ENCODE measurements at places on chromosomes 12 and 14.

DNA sequence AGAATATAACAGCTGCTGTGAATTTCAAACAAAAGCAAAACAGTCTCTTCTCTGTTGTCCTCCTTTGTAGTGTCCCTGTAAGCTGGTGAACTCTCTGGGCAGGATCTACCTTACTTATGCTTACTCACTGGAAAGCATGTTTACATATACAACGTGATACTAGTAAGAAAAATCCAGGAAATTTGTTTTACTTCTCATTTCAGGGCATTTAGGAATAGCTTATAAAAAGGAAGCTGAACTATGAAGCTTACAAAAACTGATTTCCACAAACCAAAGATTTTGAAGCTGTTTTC lies 311.0 kb downstream of the NOVA1 start:
- DNase-seq, result no peak

GRCh38 chr14:34507459-34507858 lies 32.0 kb downstream of the EAPP start:
- DNase-seq, result no peak

- no peak for DNase-seq
Measured at GRCh38 chr14:30195941-30196340, 268.3 kb upstream of the PRKD1 start.

GRCh38 chr12:73057428-73057827 lies 785.3 kb downstream of the TRHDE start:
- no peak for DNase-seq

GRCh38 chr12:122226366-122227125 lies 694 bp upstream of the DIABLO start:
- no peak for DNase-seq

- DNase-seq, result no peak
Measured at GRCh38 chr14:69320581-69321365, 60.8 kb downstream of the GALNT16 start.

- no peak for DNase-seq
Measured at GRCh38 chr12:58757422-58757821, 162.9 kb downstream of the LRIG3 start.

- no peak for DNase-seq
Measured at GRCh38 chr12:119835068-119835467, 42.1 kb downstream of the CIT start.

DNA sequence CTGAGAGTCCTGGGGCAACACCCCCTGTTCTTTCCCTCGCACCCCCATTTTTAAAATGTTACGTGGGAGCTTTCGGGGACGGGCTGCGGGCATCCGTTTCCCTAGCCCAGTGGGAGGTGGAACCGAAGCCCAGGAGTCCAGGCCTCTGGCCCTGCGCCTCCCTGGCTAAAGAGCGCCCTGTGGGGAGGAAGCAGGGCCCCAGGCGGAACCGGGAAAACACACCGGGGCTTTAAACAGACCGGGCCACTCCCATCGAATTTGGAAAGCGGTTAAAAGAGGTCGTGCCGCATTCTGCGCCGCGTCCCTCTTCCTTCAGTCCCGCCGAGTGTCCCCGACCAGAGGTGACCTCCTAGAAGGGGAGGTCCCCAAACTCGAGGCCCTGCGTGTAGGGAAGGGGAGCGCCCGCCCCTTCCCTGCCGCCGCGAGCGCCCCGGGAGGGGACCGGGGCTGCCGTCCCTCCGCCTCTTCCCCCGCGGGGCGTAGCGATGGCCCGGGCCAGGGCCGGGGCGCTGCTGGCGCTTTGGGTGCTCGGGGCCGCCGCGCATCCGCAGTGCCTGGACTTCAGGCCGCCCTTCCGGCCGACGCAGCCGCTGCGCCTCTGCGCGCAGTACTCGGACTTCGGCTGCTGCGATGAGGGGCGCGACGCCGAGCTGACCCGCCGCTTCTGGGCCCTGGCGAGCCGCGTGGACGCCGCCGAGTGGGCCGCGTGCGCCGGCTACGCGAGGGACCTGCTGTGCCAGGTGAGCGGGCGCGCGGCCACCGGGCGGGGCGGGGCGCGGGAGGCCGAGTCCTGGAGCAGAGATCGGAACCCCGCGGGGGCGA lies at the start of gene HHIPL1:
HHIPL1 (plus strand) TSS at position 407 of the 822 bp plus-strand sequence; CDS start at position 486, 79 bp downstream.
- no peak for DNase-seq

GRCh38 chr14:100159865-100160533 lies 554 bp upstream of the DEGS2 start:
- no peak for DNase-seq

DNA sequence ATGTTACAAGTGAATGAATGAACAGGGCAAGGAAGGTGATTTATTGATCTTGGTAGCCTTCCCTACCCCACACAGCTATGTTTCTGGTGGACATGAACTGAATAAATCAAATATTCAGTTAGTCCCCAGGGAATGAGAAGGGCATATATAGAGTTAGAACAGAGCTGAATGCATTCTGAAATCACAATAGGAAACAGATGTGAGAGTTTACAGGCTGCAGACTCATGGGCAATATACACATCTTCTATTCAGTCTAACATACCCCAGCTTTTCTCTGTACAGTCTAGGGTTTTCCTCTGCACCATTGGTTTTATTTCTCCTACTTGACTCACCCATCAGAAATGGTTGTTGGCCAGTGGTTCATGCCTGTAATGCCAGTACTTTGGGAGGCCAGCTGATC lies 7.3 kb upstream of the STX2 start:
- no peak for DNase-seq

GRCh38 chr12:47307680-47308399 lies 228.1 kb upstream of the AMIGO2 start:
- DNase-seq, result peak; percentile 30

- no peak for DNase-seq
Measured at GRCh38 chr12:44031472-44032185, 195.7 kb downstream of the TMEM117 start.

GRCh38 chr14:96349286-96350075 lies 13.7 kb downstream of the ATG2B start:
- no peak for DNase-seq

DNA sequence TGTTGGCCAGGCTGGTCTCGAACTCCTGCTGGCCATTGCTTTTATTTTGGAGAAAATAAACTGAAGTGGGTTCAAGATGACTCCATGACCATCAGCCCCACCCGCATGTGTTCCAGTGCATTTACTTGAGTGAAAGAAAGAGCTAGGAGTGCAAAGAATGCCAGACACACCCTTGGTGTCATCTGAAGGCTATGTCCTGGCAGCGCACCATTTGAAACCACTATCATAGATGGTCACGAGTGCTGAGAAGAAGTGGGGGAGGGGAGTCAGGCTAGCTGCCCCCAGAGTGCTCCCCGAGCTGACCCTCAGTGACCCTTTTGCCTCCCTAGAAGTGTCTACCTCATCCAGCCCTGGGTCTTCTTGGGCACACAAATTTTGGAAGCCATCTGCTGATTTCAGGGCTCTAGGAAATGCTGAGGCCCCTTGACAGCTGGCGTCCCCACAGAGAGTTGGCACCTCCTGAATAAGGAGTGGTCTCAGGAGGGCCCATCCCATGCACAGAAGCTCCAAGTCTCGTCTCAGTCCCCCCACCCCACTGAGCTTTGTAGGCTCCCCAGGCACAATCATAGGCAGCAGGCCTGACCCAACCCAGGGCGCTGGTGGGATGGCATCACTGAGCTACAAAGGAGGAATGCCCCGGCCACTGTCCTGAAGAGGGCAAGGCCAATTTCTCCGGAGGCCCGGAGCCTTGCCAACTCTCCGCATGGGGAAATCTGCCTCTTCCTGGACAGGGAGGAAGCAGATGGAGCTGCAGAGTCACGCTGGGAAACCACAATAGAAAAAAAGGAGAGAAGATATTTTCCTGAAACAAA lies 28.0 kb downstream of the PXN start:
- DNase-seq, result no peak

- no peak for DNase-seq
Measured at GRCh38 chr12:51389302-51389999, 1.8 kb downstream of the GALNT6 start.

DNA sequence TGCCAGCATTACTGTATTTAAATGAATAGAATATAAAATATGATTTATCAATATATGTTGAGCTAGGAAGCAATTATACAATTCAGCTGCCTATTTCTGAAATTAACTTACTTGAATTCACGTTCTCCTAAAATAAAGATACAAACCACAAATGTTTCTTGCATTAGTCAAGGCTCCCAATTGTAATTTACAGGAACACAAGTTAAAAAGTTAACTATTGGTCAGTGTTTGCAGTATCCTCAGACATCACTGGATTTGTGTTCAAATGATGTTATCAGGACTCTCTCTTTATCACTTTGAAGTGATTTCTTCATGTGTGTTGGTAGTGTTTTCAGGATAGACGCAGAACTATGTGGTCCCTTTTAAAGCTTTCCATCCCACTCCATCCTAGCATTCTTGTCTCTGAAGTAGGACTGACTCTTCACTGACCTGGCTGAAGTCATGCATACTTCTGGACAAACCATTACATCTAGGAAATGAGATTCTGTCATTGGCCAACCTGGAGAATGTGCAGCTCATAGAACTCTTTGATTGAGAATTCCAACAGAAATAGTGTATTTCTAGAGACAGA lies 156.1 kb downstream of the KICS2 start:
- no peak for DNase-seq

- no peak for DNase-seq
Measured at GRCh38 chr14:94470311-94470710, 5.7 kb downstream of the SERPINA9 start.

DNA sequence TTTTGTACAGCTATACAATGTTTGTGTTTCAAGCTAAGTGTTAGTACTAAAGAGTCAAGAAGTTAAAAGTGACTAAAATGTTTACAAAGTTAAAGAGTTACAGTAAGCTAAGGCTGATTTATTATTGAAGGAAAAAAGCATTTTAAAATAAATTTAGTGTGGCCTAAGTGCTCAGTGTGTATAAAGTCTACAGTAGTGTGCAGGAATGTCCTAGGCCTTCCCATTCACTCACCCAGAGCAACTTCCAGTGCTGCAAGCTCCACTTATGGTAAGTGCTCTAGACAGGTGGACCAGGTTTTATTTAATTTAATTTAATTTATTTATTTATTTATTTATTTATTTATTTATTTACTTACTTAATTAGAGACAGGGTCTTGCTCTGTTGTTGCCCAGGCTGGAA lies 19.6 kb downstream of the DLK1 start:
- DNase-seq, result no peak

GRCh38 chr12:51395283-51396230 lies 4.4 kb upstream of the GALNT6 start:
- DNase-seq, result no peak

DNA sequence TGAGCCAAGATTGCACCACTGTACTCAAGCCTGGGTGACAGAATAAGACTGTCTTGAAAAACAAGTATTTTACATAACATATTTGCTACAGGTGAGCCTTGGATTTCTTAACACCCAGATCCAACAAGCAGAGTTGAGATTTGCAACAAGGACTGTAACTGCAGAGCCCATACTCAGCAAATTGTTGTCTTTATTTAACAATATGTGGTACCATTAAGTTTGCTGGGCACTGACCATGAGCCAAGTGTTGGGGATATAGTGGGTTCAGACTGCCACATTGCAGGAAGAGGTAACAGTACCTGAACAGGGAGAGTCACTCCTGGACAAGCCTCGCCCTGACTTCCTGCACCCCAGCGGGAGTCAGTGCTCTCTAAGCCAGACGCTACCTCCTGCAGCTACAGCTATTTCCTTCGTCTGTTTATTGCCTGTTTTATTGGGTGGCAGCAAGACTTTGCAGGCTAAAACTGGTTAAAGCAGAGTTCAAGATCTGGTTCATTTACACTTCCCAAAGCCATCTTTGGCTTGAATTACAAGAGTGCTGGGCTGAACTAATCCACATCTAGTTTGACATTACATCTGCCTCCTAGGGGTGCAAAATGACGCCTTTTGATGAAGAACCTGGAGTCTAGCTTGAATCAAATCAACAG lies 12.5 kb downstream of the AHSA1 start:
- DNase-seq, result no peak

GRCh38 chr12:8905546-8905945 lies 8.8 kb upstream of the PHC1 start:
- DNase-seq, result no peak

DNA sequence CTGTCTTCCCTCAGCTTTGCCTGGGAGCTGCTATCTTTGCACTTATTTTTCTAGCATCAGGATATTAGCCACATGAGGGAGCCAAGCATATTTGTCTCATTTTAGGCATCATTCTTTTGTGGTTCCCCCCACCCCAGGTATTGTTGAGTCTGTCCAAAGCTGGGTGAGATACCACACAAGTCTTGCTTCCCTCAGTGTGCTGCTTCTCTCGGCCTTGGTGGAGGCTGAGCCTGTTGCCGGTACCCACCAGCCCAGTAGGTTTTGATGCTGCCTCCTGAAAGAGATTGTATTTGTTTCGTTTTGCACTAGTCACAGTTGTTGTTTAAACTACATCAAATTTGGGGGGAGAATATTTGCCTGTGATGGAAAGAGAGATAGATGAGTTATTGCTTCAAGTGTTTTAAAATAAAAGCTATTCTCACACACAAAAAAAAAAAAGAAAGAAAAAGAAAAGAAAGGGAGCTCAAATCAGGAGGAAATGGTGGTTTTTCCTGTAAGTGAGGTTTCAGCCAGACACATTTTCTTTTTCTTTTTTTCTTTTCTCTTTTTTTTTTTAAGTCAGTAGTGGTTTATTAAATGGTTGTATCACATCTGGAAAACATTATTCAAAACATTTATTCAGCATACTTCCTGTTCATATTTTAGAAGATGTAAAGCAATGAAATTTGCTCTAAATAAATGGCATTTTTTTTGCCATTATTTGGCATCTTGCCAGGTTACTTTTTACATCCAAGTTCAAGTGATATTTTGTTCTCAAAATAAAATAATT lies 58.5 kb downstream of the SLC4A8 start:
- DNase-seq, result no peak

GRCh38 chr14:65164068-65164824 lies 61.9 kb upstream of the MAX start:
- DNase-seq, result no peak

DNA sequence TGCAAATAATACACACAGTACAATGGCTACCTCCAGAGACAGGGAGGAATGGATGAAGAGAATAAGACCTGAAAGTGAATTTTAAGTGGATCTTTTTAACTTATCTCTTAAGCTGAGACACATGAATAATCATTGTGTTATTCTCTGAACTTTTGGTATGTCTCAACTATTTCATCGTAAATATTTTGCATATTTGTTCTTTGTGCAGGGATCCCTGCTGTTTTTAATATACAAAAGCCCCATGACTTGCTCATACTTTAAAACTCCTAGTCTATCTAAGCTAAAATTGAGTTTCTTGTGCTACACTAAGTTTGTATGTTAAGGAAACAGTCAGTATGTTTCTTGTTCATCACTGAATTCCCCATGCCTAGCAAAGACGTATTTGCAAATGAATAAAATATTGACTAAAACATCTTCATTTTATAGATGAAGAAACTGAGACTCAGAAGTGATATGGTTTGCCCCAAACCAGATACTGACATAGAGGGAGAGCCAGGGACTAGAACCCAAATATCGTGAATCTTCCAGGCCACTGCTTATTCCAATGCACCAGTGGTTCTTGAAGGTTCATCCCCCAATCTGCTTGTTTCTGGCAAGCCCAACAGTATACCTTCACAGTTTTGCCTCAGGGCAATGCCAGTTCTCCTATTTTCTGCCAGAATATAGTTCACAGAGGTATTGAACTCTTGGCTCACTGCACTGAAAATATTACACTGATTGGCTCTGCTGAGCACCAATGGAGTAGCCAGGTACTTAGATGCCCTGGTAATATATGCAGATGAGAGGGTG lies 356.9 kb downstream of the MED13L start:
- DNase-seq, result no peak
